ENCODE measurements at places on chromosomes 2 and 18. TPM values are rescaled to one million over a fixed set of nuclear protein-coding genes. Genes with fewer than 3 reads are reported as not detected.

The CKAP2L gene
- polyA plus RNA-seq = 3.9 TPM

The SERPINB11 gene
- not detected for polyA plus RNA-seq

The PARD6G gene
- polyA plus RNA-seq = 3.6 TPM

The EVA1A gene
- 57.5 TPM for polyA plus RNA-seq

The UCN gene
- polyA plus RNA-seq = 2.6 TPM

The WDR35 gene
- polyA plus RNA-seq = 8.2 TPM

The CDKL4 gene
- polyA plus RNA-seq = 0.10 TPM

The RRM2 gene
- polyA plus RNA-seq = 15.2 TPM

Measured in HepG2 (cell line).